ENCODE measurements at places on chromosomes 11 and 22.

- DNase-seq = no peak
These were observed 20.7 kb upstream of the C11orf96 start for GRCh38 chr11:43921561-43922294.

- DNase-seq = no peak
These were observed 92.3 kb upstream of the PARVA start for GRCh38 chr11:12285106-12285505.

GRCh38 chr11:132941024-132941646 lies 591.2 kb downstream of the OPCML start:
- no peak for DNase-seq

GRCh38 chr11:115984228-115984627 lies 480.0 kb upstream of the CADM1 start:
- DNase-seq = no peak

DNA sequence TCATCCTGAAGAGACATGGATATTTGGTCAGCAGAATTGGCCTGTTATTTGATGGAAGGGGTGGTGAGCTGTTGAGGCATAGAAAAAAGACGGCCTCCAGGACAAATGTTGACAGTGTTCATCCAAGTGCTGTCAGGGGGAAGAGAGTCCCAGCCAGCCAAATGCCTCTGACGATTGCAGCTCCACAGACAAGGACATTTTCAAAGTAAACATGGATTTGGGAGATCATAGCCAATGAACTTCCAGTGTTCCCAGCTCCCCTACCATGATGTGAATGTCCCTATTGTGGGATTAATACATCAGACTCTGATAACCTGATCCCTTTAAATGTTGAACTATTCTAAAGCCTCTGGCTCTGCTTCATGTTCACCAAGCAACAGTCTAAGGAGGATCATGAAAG lies 31.2 kb upstream of the PSMA1 start:
- DNase-seq = no peak

DNA sequence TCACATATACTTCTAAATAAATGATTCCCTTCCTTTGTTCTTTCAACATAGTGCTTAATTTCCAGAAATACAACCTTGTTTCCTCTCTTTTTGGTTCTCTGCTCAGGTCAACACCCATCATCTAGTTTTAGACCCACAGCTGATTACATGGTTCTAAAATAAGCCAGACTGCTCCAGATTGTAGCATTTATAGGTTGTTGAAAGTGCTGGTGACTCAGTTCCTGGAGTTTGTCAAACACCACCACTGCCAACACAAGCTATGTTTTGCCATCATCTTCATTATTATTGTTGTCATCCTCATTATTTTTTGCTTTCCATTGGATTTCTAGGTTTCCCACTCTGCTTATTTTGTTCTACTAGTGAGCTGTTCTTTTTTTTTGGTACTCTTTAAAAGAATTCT lies 22.3 kb upstream of the MMP20 start:
- no peak for DNase-seq

DNA sequence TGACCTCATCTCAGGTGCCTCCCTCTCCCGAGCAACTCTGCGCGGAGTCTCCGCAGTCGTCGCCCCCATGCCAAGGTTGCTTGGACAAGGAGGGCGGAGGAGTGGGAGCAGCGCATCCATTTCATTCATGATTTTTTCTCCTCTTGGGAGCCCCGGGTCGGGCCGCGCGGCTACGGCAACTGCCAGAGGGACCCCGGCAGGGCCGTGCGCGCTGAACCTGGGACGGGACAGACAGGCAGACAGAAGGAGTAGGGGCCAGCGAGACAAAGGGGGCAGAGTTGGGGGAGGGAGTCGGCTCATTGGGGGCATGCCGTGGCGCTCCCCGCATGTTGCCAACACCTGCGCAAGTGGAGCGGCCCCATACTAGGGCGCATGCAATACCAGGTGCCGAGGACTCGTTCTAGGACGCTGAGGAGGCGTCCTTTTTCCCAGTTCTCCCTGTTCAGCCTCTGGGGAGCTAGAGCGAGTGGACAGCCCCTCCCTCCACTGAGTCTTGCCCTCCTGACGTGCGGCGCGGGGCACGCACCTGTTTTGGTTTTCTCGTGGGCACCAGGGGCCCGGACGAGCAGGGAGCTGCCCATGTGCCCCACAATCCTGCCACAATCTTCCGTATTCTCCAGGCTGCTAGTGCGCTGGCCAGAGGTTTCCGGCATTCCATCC lies 501 bp upstream of the PTPN5 start:
- no peak for DNase-seq

GRCh38 chr11:10365045-10365444 lies 60.2 kb downstream of the ADM start:
- no peak for DNase-seq

- DNase-seq = no peak
These were observed 15.7 kb upstream of the MYO18B start for GRCh38 chr22:25726241-25726640.

GRCh38 chr11:15195454-15196200 lies 80.9 kb downstream of the INSC start:
- DNase-seq = no peak

- DNase-seq = no peak
These were observed 4.4 kb upstream of the TCP11L1 start for GRCh38 chr11:33035011-33035410.

DNA sequence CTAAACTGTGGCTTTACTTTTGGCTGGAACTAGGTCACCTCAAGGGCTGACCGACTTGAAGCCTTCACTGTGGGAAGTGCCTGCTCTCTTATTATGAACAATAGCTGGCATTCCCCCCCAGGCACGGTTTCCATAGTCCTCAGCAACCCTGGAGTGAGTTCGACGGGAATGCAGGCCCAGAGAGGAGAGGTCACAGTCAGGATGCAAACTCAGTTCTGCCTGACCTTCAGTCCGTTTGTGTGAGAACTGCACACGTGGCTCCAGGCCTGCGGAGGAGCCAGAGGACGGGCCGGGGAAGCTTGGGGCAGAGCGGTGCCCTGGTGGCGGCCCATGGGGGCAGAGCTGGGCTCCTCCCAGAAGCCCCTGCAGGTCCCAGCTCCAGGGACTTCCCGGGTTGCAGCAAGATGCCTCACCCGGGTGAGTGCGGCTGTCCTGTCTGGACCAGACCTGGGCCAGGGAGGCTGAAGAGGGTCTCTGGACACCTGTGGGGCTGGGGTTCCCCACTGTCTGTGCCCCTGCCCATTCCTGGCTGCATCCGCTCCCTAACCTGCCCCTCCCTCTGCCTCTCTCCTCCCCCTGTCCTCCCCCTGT lies 17.2 kb downstream of the SLC25A18 start:
- no peak for DNase-seq

DNA sequence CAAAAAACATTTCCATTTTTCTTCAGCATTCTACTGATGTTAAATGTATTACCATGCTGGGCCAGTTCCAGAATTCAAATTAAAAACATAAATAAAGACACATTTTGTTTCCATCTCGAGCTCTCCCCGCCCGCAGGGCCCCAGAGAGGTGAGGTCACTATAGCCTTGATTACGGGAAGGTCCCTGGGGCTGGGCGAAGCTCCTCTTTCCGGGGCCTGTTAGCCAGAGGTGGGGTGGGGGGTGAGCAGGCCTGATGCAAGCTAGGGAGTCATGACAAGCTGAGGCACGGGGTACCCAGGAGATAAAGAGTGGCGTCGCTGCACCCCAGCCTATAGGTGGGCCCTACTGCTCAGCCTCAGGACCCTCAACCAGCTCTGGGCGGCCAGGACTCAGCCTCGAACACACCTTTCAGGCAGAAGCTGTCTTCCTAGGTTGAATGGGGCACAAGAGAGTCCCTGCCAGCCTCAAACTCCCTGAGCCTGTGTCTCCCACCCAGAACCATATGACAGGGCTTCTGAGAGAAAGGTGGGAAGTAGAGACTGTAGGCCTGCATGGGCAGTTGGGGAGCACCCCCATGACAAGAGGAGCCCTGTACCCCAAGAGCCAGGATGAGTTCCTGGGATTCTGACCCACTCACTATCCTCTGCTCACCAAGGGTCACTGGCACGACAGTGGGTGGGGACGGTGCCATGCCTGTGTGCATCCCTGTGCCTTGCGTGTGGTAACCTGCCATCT lies 34.8 kb downstream of the KCNQ1OT1 start:
- DNase-seq = no peak

DNA sequence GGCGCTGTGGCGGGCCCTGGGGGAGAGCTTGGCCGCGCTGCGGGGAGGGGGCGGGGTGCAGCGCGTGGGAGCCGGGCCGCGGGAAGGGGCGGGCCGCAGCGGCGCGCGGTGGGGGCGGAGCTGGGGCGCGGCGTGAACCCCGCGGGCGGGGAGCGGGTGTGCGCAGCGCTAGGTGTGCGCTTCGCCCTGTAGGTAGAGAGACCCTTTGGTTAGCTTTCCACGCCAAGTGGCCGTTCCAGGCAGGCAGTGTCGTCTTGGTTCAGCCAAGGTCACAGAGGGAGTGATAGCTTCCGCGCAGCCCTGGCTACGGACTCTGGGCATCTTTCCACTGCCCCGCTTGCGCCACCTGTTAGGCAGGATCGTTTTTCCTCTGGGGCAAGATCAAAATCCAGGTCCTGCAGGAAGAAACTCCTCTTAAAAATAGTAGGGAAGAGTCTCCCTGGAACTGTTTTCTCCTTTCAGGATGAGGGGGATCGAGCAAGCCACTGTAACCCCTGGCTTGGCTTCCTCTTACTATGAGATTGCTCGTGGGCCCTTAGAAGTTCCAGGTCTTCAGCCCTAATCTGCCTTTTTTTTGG lies 434 bp downstream of the BANF1 start:
- DNase-seq = no peak

DNA sequence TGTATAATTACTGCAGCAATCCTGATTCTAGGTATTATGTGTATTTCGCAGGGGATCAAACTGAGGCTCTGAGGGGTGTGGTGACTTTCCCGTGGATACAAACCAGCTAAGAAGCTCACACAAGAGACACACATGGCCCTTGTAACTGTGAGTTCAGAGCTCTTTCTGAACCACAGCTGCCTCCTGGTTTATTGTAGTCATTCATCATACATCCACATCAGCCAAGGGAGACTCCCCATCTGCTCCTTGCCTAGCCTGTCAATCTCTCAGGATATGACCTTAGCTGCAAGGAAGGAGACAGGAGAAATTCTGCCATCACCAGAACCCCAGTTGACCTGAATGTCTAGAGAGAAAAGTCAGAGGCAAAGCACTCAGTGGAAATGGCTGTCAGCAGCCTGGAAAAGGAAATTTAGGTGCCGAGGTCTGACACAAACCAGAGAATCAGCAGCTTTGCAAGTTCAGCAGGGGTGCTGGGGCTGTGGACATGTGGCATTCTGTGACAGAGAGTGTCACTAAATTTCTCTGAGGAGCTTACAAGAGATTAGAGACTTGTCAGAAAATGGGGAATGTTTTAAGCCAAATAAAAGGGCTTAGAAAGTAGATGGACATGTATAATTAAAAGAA lies 209.5 kb downstream of the AASDHPPT start:
- DNase-seq = no peak

DNA sequence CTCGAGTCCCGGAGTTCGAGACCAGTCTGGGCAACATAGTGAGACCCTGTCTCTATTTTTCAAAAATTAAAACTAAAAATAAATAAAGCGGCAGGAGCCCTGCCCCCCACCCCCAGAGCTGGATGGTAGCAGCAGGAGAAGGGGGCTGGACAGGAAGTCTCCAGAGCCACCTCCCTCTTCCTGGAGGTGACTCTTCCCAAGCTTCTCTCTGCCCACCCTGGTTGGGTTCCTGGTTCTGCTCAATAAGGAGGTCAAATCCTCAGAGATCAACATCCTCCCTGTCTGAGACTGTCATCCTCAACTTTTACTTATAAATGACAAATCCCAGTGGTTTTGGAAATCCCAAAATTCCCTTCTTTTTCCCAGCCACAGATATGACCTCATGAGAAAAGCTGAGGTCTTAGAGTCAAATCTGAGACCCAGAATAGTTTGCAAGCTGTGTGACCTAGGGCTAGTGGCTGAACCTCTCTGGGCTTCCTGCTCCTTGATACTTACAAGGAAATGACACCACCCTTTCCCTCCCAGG lies 987 bp downstream of the C1QTNF6 start:
- no peak for DNase-seq

DNA sequence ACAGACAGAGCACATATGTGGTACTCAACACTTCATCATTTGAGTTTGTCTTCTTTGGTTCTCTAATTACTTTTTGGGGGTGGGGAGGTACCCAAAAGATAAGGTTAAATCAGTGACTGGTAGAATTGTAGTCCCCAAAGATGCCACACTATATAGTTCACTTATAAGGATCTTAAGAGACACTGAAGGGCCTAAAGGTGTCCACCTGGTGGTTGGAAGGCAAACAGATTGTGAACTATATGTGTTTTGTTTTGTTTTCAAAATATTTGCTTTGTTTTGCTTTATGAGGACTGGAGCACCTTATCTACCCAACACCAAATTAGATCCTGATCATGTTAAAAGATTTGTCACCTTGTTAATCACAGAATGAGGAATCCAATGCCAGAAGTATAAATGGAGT lies 136.1 kb downstream of the DCDC1 start:
- DNase-seq = no peak

GRCh38 chr11:91819777-91820176 lies 404.8 kb upstream of the FAT3 start:
- no peak for DNase-seq

DNA sequence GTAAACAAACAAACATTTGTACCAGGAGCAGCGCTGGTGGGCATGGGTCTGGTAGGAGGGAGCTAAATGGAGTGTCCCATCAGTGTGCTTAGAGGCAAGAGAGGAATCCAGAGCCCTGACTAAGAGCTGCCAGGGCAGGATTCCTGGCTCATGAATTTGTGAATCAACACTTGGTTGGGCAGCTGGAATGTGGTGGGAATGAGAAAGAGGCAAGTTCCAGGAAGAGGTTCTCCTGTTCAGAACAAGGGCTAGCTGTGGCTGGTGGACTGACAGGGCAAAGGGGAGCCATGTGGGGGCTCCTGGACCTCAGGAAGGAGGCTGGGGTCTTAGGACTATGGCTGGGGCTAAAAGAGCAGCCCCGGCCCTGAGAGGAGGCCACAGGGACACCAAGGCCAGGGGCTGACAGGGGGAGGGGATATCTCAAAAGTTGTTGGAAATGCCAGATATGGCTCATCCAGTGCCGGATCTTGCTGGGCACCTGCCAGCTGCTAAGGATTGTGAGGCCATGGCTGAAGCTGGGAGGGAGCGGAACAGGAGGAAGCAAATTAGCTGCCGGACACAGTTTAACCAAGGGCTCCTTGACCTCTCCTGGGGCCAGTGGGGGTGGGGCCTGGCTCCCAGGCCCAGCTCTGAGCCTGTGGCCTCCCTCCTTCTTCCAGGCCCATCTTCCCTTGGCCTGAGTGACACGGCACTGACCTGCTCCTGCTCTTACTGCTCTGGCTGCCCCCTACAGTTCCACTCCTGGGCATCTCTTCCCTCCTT lies 14.6 kb upstream of the P2RY6 start:
- no peak for DNase-seq

All from stimulated activated CD8-positive, alpha-beta memory T cell treated with anti-CD3 and anti-CD28 coated beads, Interleukin-7, amount 100 ng/mL, for 1 hour (primary cell).